MCF 10A (cell line): ENCODE measurements at places on chromosomes 7 and 10.

GRCh38 chr7:117389871-117390270 is 37.4 kb downstream of the ASZ1 start:
- no peak for DNase-seq

- DNase-seq, result no peak
Measured at GRCh38 chr7:114653364-114654088, 238.9 kb downstream of the FOXP2 start.

GRCh38 chr10:133453516-133454203 is at the start of gene SCART1:
SCART1 (plus strand) TSS chr10:133453945; CDS start chr10:133453998, 53 bp downstream.
- DNase-seq, result no peak

DNA sequence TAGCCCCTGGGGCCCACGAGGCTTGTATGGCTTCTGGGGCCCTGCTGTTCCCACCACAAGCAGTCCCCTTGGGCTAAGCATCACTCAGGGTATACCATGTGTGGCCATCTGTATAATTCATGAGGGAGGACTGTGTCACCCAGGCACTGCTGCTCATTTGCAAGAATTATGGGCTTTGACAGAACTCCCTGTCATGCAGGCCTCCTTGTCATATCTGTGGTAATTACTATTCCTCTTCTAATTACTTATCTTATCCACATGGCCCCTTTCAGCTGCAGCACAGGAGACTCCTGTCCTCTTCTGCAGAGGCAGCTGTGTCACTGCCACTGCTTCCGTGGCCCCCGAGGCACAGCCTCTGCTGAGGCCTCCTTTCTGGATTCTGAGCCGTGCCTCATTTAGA is 46.3 kb downstream of the LRMDA start:
- DNase-seq, result no peak

- no peak for DNase-seq
Measured at GRCh38 chr7:29556405-29557195, 7.0 kb upstream of the PRR15 start.

DNA sequence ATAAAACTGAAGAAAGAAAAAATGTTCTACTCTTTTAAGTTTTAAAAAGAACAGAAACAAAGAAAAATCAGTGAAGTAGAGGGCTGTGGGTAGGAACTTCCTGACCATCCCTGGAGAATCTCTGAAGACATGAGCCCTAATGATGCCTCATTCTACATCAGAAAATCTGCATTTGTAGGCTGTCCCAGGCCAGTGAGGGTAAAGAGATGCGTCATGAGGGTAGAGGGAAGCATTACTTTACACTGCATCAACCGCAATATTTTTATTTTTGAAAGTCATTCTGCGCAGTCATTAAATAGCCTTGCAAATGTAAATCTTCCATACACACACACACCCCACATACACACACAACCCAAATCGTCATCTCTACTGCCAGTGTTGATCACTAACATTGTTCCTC is 82.1 kb upstream of the CABCOCO1 start:
- no peak for DNase-seq

GRCh38 chr10:79559726-79560125 is 481 bp downstream of the SFTPA2 start:
- DNase-seq, result peak; percentile 13

DNA sequence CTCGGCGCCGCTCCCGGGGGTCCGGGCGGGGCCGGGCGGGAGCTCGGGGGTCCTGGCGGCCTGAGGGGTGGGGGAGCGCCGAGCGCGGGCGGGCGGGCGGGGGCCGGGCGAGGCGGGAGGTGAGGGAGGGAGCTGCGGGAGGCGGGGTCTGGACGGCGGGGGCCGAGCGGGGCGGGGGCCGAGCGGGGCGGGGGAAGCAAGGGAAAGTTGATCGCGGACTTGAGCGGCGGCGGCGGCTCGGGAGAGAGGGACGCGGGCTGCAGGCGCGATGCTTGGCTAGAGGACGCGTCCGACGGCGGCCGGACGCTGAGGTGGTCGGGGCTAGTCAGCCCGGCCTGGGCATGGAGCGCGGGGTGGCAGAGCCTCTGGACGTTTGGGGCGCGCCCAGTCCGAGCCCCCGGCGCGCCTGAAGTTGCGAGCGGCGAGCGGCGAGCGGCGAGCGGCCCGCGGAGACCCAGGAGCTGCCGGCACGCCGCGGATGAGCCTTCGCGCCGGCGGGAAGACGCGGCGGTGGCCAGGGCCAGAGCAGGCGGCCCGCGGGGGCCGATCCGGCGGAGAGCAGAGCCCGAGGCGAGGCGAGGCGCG is at the start of gene CDH23:
Gene CDH23, plus strand, starts transcription at position 210 of the 585 bp plus-strand sequence. CDS start 42,912 bp downstream, outside the sequence.
- DNase-seq, result no peak

DNA sequence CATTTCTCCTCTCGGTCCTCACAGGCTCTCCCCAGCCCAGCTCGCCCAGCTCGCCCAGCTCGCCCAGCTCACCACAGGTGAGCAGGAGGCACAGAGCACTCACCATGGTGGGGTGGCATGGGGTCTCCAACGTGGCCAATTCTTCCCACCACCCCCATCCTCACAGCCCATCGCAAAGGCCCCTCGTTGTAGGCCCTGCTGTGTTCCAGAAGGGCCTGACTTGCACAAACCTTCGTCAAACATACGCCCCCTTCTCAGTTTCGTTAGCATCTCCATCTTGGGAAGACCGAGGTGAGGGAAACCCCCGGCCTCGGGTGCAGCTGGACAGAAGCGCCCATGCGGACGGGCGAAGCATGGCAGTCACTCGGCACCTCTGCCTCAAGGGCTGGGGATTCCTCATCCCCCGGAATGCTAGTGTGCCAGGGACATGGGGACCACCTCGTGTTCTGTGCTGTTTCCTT is 304.6 kb downstream of the TNS3 start:
- no peak for DNase-seq

- no peak for DNase-seq
Measured at GRCh38 chr10:128217136-128217535, 90.9 kb upstream of the MKI67 start.
